Activated naive CD8-positive, alpha-beta T cell treated with anti-CD3 and anti-CD28 coated beads for 36 hours (primary cell): ENCODE measurements at places on chromosomes 5 and 9. TPM values are rescaled to one million over a fixed set of nuclear protein-coding genes. Genes with fewer than 3 reads are reported as not detected.

Gene DOK3
- total RNA-seq: 8.6 TPM

Gene SELENOP
- total RNA-seq: not detected

Gene SVEP1
- total RNA-seq: not detected

Gene LCN9
- total RNA-seq: not detected
